ENCODE measurements at places on chromosomes 6 and 20.

DNA sequence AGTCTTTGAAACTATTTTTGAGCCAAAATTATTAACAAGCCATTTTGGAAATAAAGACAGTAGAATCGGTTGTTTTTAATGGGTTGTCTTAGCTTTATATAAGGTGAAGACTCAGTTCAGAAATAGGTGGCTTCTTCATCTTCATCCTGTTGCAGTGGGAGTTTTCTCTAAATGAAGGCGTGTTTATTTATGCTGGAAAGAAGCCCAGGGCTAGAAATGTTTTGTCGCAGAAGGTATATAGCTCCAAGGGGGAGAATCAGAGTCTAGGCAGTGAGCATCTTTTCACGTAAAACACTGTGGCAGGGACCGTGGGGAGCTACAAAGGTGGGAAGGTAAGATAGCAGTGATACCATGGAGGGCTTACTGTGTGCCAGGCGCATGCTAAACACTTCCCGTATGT is 34.3 kb downstream of the FARS2 start:
- DNase-seq = no peak

GRCh38 chr20:53512076-53512475 is 81.6 kb downstream of the ZNF217 start:
- DNase-seq = no peak

- no peak for DNase-seq
These were observed 1082.3 kb upstream of the GJE1 start for GRCh38 chr6:141050471-141050870.

DNA sequence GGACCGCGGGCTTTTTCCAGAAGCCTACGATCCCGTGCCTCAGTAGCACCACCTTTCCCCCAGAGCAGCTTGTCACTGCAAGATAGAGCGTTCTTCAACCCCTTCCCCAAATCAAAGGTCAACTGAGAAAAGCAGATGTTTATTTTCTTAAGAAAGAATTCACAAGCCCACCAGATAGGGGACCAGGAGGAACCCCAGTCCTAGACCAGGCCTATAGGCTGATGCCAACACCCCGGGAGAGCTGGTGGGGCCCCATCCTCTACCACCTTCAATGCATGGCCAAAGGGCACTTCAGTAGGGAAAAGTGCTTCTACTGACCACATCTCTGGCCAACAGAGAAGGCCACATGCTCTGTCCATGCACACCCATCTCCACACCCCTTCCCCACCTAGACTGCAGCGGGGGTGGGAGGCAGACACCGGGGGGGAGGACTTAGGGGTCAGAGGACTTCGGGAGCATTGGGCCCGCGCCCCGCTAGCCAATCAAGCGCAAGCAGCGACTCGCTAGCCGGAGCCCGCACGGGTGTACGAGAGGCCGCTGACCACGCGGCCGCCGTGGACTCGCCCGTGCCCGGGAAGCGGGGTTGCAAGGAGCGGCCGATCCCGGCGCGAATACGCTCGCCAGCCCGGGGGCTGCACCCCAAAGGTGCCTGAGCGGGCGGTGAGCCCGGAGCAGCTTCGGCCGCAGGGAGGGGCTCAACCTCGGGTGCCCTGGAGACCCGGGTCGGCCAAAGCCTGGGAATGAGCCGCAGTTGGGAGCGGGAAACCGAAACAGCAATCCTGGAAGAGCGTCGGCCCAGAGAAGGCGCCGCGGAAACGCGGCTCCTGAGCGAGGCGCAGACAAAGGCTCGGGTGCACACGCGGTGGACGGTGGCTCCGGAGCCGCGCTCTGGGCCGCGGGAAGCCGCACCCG is 2.8 kb downstream of the PDE10A start:
- DNase-seq = no peak

Data from cerebellar cortex (tissue), 1 donor.